ENCODE measurements at places on chromosomes 16 and 17.
A peak's percentile ranks its signal among the peaks of the same experiment; 100 is the strongest.

DNA sequence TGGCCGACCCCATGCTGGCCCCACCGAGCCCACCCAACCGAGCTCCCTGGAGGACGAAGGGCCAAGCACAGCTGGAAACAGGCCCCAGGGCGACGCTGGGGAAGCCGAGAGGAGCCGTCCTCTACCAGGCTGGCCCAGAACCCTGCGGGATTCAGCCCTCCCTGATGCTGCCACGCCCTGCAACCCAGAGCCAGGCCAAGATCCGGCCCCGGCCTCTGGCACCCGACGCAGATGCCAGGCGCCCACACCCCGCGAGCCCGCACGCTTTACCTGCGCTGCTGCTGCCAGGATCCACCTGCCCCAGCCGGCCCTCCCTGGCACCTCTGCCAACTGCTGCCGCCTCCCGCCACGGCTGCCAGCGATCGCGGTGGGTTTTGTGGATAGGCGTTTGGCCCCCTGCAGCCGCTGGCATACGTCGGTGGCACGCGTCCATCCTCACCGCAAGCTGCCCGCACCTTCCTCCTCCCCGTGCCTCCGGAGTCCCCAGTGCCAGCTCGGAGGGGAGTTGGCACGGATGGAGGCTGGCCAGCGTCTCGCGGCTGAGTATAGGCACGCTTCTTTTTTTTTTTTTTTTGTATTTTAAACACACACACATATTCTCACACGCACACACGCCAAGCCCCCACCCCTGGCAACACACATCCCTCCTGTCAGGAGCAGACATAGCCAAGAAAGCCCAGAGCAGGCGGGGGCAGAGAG lies 41.3 kb upstream of the ACSF3 start:
- DNase-seq: no peak

DNA sequence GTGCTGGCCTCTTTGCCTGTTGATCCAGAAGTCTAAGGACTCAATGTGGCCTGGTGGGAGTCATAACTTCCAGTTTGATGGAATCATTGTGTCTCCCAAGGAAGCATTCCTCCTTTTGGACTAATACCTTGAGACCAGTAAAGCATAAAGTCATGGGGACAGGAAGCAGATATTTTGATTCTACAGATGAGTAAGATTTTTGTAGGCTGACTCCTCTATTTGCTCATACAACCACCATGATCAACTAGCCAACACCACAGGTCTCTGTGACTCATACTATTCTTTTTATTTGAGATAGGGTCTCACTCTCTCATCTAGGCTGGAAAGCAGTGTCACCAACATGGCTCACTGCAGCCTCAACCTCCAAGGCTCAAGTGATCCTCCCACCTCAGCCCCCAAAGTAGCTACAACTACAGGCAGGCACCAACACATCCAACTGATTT lies 6.2 kb downstream of the MT2A start:
- DNase-seq: no peak

GRCh38 chr16:85573696-85574641 lies 39.2 kb upstream of the GSE1 start:
- DNase-seq: no peak

- DNase-seq: peak; percentile 24
Measured at GRCh38 chr16:69620573-69620972, 54.8 kb downstream of the NFAT5 start.

All from AG09309 (cell line).